Type B pancreatic cell (in vitro differentiated cells): ENCODE measurements at places on chromosomes 11 and 22.

GRCh38 chr11:63738720-63739360 is 29.7 kb downstream of the ZFTA start:
- H3K27me3 ChIP-seq, result no peaks in the 10 kb centered on the region
- peaks cover 4% of the 10 kb centered on the region for H3K36me3 ChIP-seq
- no peak overlapping the region for H3K4me3 ChIP-seq
- H3K27ac ChIP-seq, result peak overlapping the region; percentile 1

DNA sequence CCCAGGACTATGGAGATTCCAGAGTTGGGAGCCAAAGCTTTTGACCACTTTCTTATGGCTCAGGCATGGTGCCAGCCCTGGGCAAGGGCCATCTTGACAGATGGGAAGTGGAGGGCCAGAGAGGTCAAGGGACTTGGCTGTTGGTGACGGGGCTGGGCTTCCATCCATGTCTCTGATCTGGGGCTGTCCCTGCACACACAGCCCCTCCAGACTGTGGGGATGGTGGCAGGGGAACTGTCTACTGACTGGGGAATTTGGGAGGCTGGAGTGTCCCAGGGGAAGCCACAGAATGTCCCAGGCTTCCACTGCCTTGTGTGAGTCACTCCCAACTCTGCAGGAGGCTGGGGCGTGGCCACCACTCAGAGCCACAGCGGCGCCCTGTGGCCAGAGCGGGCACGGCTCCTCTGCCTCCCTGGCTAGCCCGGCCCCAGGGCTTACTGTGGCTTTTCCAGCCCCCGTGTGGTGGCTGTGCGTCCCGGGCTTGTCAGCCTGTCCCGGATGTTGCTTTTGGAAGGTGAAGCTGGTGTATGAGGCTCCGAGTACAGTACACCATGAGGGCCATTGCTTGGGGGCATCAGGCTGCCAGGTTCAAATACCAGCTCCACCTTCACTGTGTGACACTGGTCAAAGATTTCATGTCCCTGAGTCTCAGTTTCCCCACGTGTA is 19.6 kb downstream of the C22orf23 start:
- H3K4me3 ChIP-seq, result no peak overlapping the region
- DNase-seq, result peak; percentile 87
- peak overlapping the region; percentile 78 for H3K27ac ChIP-seq
- no peaks in the 10 kb centered on the region for H3K27me3 ChIP-seq

GRCh38 chr11:59766542-59767224 is 11.5 kb downstream of the STX3 start:
- H3K36me3 ChIP-seq, result no peaks in the 10 kb centered on the region
- H3K4me1 ChIP-seq, result peaks cover 20% of the 10 kb centered on the region
- H3K27ac ChIP-seq, result peak overlapping the region; percentile 35

DNA sequence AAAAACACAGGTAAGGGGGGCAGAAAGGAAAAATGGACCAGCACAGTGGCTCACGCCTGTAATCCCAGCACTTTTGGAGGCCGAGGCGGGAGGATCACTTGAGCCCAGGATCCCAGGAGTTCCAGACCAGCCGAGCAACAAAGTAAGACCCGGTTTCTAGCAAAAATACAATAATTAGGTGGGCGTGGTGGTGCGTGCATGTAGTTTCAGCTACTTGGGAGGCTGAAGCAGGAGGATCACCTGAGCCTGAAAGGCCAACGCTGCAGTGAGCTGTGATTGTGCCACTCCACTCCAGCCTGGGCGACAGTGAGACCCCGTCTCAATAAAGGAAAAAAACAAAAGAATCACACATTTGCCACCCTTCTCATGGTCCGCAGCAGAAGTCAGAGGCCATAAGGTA is 519.4 kb downstream of the BRD1 start:
- H3K36me3 ChIP-seq, result no peaks in the 10 kb centered on the region
- peaks cover 43% of the 10 kb centered on the region for H3K27me3 ChIP-seq
- H3K4me3 ChIP-seq, result no peak overlapping the region
- peak; percentile 37 for DNase-seq
- H3K27ac ChIP-seq, result no peak overlapping the region

GRCh38 chr11:114062272-114062671 is 2.8 kb downstream of the ZBTB16 start:
- peaks cover 18% of the 10 kb centered on the region for H3K4me1 ChIP-seq
- no peak overlapping the region for H3K27ac ChIP-seq
- peaks cover 79% of the 10 kb centered on the region for H3K27me3 ChIP-seq
- no peak for DNase-seq
- H3K36me3 ChIP-seq, result peaks cover 5% of the 10 kb centered on the region
- peak overlapping the region; percentile 92 for H3K4me3 ChIP-seq

DNA sequence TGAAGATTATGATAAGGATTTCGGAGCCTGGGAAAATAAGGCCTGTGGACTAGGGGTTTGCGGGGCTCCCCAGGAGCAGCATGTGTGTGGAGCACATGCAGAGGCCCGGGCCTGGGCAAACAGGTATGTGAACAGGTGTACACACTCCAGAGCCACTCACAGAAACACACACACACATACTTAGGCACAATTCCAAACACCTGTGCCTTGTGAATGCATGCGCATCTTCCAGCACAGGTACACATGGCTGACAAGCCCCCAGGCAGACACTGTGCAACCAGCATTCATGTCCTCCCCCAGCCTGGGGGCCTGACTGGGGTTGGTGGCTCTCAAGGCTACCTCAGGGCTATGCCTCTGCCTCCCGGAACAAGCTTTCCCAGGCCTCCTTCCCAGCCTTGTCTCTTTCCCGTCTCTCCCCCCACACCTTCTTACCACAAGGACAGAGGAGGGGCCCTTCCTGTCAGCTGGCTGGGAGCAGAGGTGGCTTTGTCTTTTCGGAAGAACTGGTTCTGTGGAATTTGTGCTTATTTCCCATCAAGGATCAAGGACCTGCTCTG is 2.6 kb upstream of the P2RY6 start:
- peak; percentile 67 for DNase-seq
- H3K4me3 ChIP-seq, result peak overlapping the region; percentile 72
- peaks cover 11% of the 10 kb centered on the region for H3K27me3 ChIP-seq
- H3K4me1 ChIP-seq, result peaks cover 43% of the 10 kb centered on the region

DNA sequence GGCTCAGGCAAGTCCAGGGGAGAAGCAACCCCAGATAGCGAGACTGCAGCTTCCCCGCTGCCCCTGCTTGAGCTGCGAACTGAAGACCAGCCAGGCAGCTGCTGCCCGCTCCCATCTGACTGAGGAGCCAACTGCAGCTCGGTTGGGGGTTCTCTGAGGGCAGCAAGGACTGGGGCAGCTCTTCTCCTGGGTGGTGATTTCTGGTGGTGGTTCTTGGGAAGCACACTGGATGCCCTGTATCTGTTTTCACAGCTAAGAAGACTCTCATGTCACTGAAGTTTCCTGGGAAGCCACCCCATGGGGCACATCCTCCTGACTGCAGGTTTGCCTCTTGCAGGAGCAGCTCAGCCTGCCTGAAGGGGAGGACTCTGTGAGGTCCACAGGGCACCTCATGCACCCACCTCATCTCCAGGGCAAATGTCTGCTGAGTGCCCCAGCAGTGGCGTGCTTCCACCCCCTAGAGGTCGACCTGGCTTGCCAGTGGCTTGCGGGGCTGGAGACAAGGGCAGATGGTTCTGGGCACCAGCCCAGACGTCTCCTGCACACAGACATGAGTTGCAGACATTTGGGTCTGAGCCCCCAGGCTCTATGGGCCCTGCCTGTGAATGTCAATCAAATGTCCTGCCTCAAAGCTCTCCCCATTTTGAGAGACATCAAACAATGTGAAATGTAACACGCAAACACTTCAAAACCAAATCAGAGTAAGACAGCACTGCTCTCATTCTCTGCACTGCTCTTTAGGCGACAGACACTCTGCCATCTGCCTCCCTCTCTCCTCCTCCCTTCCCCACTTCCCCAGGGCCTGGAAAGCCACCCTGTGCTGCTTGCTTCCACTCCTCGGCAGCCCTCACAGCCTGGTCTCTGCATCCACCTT is 800.9 kb downstream of the BRD1 start:
- peaks cover 25% of the 10 kb centered on the region for H3K27me3 ChIP-seq
- H3K36me3 ChIP-seq, result no peaks in the 10 kb centered on the region
- H3K4me1 ChIP-seq, result no peaks in the 10 kb centered on the region
- H3K27ac ChIP-seq, result no peak overlapping the region

DNA sequence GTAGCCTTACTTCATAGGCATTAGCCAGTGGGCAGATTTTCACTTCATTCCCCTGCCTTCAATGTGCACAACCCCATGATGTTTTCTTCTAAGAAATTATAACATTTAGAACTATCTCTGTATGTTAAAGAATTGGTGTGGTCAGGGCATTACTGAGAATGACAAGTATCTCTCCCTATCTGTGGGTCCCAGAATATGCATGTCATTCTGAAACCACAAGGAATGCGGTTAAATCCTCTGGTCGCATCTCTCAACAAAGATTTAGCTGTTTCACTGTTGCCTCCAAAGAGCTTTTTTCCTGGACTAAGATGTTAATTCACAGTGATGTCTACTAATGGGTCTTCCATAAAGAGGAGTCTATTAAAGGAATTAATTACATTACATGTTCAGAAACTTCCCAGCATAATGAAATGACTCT is 62.7 kb downstream of the LIF start:
- H3K4me1 ChIP-seq, result peaks cover 12% of the 10 kb centered on the region
- H3K4me3 ChIP-seq, result no peak overlapping the region
- no peak overlapping the region for H3K27ac ChIP-seq
- DNase-seq, result no peak
- H3K27me3 ChIP-seq, result peaks cover 4% of the 10 kb centered on the region

DNA sequence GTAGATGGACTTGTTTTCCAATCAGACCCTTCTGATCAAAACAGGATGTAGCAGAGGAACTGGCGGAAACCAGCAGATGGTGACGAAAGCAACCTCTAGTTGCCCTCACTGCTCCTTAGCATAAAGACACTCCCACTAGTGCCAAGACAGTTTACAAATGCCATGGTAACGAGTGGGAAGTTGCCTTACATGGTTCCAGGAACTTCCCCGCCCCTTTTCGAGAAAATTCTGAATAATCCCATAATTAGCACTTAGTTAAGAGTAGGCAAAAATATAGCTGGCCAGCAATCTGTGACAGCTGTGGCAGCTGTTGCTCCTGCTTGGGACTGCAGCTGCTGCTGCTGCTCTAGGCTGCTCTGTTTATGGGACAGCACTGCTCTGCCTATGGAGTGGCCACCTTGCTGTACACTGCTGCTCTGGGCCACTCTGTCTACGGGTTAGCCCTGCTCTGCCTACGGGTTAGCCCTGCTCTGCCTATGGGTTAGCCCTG is 33.4 kb upstream of the SORL1 start:
- no peak for DNase-seq
- no peak overlapping the region for H3K27ac ChIP-seq
- no peaks in the 10 kb centered on the region for H3K36me3 ChIP-seq

DNA sequence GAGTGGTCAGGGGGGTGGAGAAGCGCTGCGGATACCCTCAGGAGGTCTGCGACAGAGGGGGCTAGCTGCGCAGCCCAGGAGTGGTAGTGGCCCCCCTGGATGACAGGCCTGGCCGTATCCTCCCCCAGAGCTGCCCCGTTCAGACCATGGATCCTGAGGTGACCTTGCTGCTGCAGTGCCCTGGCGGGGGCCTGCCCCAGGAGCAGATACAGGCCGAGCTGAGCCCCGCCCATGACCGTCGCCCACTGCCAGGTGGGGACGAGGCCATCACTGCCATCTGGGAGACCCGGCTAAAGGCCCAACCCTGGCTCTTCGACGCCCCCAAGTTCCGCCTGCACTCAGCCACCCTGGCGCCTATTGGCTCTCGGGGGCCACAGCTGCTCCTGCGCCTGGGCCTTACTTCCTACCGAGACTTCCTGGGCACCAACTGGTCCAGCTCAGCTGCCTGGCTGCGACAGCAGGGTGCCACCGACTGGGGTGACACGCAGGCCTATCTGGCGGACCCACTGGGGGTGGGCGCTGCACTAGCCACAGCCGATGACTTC is 505 bp downstream of the NUDT22 start:
- H3K27ac ChIP-seq, result no peak overlapping the region
- no peak for DNase-seq
- peaks cover 7% of the 10 kb centered on the region for H3K4me1 ChIP-seq
- H3K4me3 ChIP-seq, result peak overlapping the region; percentile 90
- H3K36me3 ChIP-seq, result no peaks in the 10 kb centered on the region

- DNase-seq, result no peak
- H3K27me3 ChIP-seq, result peaks cover 48% of the 10 kb centered on the region
- peak within 1 kb of the TSS; percentile 92 for H3K4me3 ChIP-seq
- peaks cover 9% of the 10 kb centered on the region for H3K36me3 ChIP-seq
Measured at GRCh38 chr11:12007769-12008737, at the start of gene DKK3. Gene DKK3, minus strand, starts transcription at chr11:12008626. Its CDS starts 44 bp downstream, at chr11:12008582.

- no peaks in the 10 kb centered on the region for H3K4me1 ChIP-seq
- no peaks in the 10 kb centered on the region for H3K36me3 ChIP-seq
- no peak overlapping the region for H3K27ac ChIP-seq
- no peak overlapping the region for H3K4me3 ChIP-seq
- no peaks in the 10 kb centered on the region for H3K27me3 ChIP-seq
- no peak for DNase-seq
Measured at GRCh38 chr11:60870733-60871377, 3.5 kb downstream of the ZP1 start.

DNA sequence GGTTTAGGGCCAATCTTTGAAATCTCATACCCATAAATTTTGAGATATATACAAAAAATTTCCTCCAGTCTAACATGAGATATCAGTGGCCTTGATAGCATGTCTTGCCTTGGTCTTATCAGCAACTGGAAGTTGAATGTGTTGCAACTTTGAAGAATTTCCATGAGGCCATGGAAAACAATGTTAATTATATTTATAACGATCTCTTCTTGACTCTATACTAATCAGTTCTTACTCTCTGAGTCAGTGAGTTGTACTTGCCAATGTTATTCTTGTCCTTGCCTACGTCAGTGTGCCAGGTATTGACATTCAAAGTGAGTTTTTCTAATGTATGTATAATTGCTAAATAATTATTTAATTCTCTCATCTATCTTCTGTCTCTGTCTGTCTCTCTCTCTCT is 535.1 kb downstream of the KCNA4 start:
- DNase-seq, result no peak
- H3K27ac ChIP-seq, result no peak overlapping the region
- H3K4me1 ChIP-seq, result no peaks in the 10 kb centered on the region
- H3K4me3 ChIP-seq, result no peak overlapping the region

- no peaks in the 10 kb centered on the region for H3K36me3 ChIP-seq
- no peaks in the 10 kb centered on the region for H3K27me3 ChIP-seq
- H3K4me3 ChIP-seq, result no peak overlapping the region
- H3K4me1 ChIP-seq, result peaks cover 37% of the 10 kb centered on the region
Measured at GRCh38 chr11:78192911-78193351, 4.2 kb downstream of the USP35 start.

- H3K4me3 ChIP-seq, result no peak overlapping the region
- H3K36me3 ChIP-seq, result no peaks in the 10 kb centered on the region
- H3K27me3 ChIP-seq, result no peaks in the 10 kb centered on the region
- no peak for DNase-seq
Measured at GRCh38 chr11:26904801-26905200, 89.1 kb upstream of the FIBIN start.

DNA sequence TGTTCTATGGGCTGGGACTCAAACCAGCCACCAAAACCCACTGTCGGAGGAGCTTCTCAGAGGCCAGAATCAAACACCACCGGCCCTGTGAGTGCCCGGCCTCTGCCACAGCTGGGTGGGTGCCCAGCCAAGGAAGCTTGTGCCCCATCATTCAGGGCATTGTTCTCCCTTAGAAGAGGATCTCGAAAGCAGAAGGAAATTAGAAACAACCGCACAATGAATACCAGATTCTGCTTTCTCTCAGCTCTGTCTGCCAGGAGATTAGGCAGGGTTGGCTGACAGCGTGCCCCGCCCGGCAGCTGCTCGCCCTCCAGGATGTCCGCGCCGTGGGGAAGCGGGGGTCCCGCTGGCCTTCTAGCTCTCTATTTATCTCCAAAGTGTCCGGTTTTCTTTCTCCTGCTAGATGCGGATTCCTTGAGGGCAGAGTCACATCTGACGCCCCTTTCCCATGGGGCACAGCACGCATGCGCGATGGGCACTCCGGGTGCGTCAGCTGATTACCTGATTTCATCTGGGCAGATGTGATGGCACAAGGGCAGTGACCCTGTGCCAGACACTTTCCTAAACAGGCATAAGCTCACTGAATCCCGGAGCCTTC is 25.5 kb downstream of the SCGB1A1 start:
- peak overlapping the region; percentile 2 for H3K27ac ChIP-seq
- no peak for DNase-seq
- no peak overlapping the region for H3K4me3 ChIP-seq
- peaks cover 21% of the 10 kb centered on the region for H3K27me3 ChIP-seq
- H3K4me1 ChIP-seq, result peaks cover 28% of the 10 kb centered on the region
